ENCODE measurements at places on chromosomes 13 and 19.

- H3K27me3 ChIP-seq: peaks cover 2% of the 10 kb centered on the region
- H3K36me3 ChIP-seq: no peaks in the 10 kb centered on the region
- DNase-seq: no peak
- no peak overlapping the region for H3K4me3 ChIP-seq
- H3K4me1 ChIP-seq: no peaks in the 10 kb centered on the region
- no peak overlapping the region for H3K27ac ChIP-seq
Observed at GRCh38 chr13:100798739-100799361, 124.3 kb upstream of the TMTC4 start.

GRCh38 chr19:23075031-23075733 is 41.6 kb upstream of the ZNF730 start:
- H3K4me3 ChIP-seq: no peak overlapping the region
- no peak for DNase-seq

GRCh38 chr13:87120476-87120875 is 550.7 kb upstream of the SLITRK5 start:
- no peaks in the 10 kb centered on the region for H3K27me3 ChIP-seq
- no peak overlapping the region for H3K4me3 ChIP-seq
- H3K4me1 ChIP-seq: no peaks in the 10 kb centered on the region
- H3K27ac ChIP-seq: no peak overlapping the region

DNA sequence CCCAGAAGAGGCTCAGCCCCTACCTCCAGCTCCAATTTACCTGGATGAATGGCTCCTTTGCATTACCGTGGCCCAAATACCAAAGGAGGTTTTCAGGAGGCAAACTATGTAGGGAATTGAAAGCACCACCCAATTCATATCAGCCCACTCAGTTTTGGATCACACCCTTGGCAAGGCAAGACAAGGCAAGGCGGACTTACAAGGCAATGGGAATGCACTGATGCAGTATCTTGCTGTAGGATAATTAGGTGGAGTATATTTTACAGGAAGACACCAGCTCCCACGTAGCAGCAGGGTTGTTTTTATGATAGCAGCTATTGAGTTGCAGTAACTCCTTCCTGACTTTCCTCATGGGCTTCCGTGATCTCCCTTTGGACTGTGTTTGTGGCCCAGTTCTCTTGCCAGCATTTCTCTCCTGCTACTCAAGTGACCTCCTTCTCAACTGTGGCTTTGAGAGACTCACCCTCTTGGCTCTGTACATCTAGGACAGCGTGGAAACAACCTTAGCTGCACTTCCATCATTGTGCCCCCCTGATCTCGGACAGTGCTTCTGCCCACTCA is 935.9 kb downstream of the EFNB2 start:
- H3K27me3 ChIP-seq: no peaks in the 10 kb centered on the region
- no peaks in the 10 kb centered on the region for H3K4me1 ChIP-seq
- no peak overlapping the region for H3K4me3 ChIP-seq
- H3K27ac ChIP-seq: no peak overlapping the region

DNA sequence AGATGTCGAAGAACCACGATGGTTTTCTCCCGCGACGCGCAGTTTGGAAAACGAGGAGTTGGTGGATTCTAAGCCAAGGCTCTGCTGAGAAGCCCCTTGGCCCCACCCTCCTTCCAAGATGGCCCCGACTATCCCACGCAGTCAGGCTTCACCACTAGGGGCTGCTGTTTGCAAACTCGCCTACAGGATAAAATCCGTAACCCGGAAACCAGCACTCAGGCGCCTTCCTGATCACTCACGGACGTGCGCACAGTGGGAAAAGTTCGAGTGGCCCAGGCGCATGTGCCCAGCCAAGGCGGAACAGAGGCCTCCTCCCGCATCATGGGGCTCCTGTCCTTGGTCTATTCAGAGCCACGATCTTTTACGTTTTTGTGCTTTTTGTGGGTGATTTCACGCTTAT is 19.2 kb upstream of the UQCR11 start:
- peak; percentile 35 for DNase-seq
- peaks cover 4% of the 10 kb centered on the region for H3K36me3 ChIP-seq
- H3K27ac ChIP-seq: no peak overlapping the region
- H3K4me3 ChIP-seq: no peak overlapping the region

GRCh38 chr19:48175578-48175977 is 5.1 kb downstream of the ZSWIM9 start:
- DNase-seq: no peak
- peaks cover 6% of the 10 kb centered on the region for H3K4me1 ChIP-seq
- H3K4me3 ChIP-seq: no peak overlapping the region
- no peaks in the 10 kb centered on the region for H3K27me3 ChIP-seq
- peaks cover 4% of the 10 kb centered on the region for H3K36me3 ChIP-seq

DNA sequence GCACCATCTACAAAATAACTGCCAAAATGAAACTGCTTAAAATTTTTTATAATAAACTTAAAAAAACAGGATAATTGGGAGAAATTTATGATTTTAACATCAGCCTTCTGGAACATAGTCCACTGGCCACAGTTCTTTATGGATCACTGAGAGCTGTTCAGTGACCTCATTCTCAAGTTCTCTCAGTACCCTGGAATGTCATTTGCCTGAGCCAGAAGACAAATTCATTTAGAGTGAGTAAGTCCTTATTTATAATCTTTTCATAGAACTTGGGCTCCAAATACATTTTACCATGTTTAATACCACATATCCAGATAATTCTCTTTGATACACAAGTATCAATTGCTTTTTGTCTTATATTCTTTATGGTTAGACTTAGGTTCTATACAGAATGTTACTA is 87.6 kb downstream of the CAB39L start:
- no peak for DNase-seq
- H3K4me3 ChIP-seq: no peak overlapping the region
- no peak overlapping the region for H3K27ac ChIP-seq
- H3K4me1 ChIP-seq: no peaks in the 10 kb centered on the region

- peaks cover 2% of the 10 kb centered on the region for H3K4me1 ChIP-seq
- H3K36me3 ChIP-seq: no peaks in the 10 kb centered on the region
- no peak overlapping the region for H3K4me3 ChIP-seq
- H3K27me3 ChIP-seq: peaks cover 36% of the 10 kb centered on the region
- no peak for DNase-seq
- no peak overlapping the region for H3K27ac ChIP-seq
Observed at GRCh38 chr19:44725251-44725650, 23.3 kb upstream of the BCL3 start.

DNA sequence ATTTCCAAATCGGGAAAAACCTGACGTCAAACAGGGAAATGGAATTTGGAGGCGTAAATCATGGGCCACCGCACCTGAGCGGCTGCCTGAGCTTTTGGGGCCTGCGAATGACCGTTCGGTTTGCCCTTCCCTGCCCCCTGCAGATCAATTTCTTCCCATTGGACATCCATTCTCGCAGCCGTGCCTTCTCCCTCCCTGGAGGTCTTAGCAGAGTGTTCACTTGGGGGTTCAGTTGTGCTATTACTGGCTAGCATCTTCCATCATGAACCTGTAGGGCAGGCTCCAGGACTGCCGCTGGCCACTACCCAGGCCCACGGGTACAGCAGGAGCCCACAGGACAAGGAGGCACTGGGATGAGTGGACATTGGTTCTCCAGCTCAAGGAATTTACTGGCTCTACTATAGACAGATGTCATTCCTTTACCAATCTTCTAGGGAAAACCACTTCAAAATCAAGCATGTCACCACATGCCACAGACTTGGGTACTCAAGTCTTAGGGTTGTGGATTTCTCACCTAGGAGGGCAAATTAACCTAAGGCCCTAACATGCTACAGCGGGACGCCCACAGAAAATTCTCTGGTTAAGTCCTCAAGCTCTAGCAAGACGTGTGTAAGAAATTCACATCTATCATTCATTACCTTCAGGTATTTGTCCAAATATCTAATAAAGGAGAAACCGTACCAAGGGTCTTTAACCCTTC is 75.5 kb downstream of the COL4A1 start:
- H3K4me3 ChIP-seq: no peak overlapping the region
- H3K4me1 ChIP-seq: no peaks in the 10 kb centered on the region
- no peaks in the 10 kb centered on the region for H3K36me3 ChIP-seq
- no peak overlapping the region for H3K27ac ChIP-seq
- peaks cover 2% of the 10 kb centered on the region for H3K27me3 ChIP-seq

GRCh38 chr13:96844195-96844594 is 150.1 kb downstream of the OXGR1 start:
- DNase-seq: no peak
- no peak overlapping the region for H3K27ac ChIP-seq
- H3K4me3 ChIP-seq: no peak overlapping the region
- H3K36me3 ChIP-seq: no peaks in the 10 kb centered on the region
- no peaks in the 10 kb centered on the region for H3K4me1 ChIP-seq

DNA sequence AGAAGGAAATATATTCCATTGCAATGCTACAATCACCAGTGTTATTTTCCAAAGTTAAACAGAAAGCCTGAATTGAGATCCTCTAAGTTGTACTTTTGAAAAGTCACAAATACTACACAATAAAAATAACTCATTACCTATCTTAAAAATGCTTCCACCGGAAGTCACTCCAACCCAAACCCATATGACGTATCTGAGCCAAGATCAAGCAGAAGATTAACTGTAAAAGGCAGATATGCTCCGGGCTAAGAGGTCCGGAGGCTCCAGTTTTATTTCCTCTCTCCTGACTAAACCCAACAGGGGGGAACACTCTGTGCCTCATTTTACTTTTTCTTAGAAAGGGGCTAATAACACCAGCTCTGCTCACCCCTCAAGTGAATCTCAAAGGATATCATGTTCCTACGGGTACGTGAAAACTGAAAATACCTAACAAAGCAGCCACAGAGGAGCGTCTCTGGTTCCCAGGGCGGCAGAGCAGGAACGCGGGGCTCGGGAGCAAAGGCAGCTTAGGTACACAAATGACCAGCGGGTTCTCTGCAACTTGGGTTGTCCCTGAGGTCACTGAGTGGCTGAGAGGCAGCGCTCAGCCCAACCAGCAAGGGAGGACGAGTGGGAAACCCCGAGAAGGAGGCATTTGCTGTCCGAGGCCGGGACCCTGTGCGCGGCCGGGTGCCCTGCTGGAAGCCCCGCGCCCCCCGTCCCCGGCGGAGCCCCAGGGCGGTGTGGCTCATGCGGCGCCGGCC is 750 bp downstream of the RAB20 start:
- H3K27ac ChIP-seq: peak overlapping the region; percentile 45
- no peaks in the 10 kb centered on the region for H3K36me3 ChIP-seq
- H3K4me3 ChIP-seq: peak overlapping the region; percentile 74

DNA sequence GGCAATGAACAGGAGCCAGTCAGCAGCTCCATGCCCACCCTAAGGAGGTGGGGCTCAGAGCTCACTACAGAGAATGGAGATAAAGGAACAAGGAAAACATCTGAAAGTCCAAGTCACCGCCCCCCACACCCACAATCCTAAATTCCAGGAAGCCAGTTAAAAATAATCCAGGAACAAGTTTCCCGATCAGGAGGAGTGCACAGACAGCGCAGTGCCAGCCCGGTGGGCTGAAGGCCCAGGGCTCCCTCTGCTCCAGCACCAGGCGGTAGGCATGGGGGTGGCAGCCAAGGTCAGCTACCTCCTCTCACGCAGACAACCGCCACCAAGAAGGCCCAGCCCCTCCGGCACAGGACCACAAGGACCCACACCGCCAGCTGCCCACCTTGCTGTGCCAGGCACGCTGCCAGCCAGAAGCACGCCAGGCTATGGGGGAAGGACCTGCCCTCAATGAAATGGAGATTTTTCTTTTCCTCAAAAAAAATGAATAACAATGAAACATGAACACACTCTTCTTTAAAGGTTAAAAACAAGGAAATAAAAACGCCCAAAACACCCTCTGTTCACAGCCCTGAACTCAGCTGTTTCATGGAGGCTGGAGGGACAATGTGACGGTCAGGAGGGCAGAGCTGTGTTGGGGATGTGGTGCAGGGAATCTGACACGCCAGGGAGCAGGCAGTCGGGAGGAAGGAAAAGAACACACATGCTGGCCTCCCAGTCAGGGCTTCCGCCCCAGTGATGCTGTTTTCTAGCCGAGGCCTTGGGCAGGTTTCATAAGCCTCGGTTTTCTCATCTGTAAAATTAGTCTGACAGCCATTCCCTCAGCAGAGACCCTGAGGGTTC is 11.0 kb downstream of the STK24 start:
- H3K36me3 ChIP-seq: no peaks in the 10 kb centered on the region
- peak overlapping the region; percentile 81 for H3K27ac ChIP-seq
- H3K4me1 ChIP-seq: peaks cover 85% of the 10 kb centered on the region
- no peak overlapping the region for H3K4me3 ChIP-seq

DNA sequence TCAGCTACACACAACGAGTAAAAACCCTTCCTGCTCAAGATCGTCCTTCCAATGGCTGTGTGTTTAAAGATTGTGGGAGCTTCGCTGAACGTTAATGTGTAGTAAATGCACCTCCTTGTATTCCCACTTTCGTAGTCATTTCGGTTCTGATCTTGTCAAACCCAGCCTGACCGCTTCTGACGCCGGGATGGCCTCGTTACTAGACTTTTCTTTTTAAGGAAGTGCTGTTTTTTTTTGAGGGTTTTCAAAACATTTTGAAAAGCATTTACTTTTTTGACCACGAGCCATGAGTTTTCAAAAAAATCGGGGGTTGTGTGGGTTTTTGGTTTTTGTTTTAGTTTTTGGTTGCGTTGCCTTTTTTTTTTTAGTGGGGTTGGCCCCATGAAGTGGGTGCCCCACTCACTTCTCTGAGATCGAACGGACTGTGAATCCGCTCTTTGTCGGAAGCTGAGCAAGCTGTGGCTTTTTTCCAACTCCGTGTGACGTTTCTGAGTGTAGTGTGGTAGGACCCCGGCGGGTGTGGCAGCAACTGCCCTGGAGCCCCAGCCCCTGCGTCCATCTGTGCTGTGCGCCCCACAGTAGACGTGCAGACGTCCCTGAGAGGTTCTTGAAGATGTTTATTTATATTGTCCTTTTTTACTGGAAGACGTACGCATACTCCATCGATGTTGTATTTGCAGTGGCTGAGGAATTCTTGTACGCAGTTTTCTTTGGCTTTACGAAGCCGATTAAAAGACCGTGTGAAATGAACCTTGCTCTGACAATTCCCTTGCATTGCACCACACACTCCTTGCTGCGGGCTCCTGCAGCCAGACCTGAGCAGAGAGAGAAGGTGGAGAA is 2.7 kb upstream of the FAM174C start:
- peak overlapping the region; percentile 9 for H3K27ac ChIP-seq
- H3K27me3 ChIP-seq: no peaks in the 10 kb centered on the region
- no peak overlapping the region for H3K4me3 ChIP-seq
- peaks cover 87% of the 10 kb centered on the region for H3K4me1 ChIP-seq
- H3K36me3 ChIP-seq: peaks cover 21% of the 10 kb centered on the region
- DNase-seq: no peak

DNA sequence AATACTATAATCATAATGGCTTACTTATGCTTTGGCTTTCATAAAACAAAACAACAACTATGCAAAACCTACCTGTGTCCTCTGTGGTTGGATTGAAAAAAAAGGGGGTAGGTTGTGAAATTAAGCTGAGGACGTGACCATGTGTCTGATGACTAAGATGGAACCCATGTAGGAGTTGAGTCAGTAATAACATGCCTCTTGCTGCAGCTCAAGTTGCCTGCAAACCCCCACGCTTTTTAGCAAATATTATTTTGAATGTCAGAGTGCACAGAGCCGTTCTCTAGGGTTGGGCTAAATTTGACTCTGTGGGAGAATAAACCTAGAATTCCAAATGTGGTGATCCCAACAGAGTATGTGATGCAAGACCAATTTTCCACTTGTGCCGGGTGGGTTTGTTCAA is 209.3 kb downstream of the KCNRG start:
- DNase-seq: no peak
- H3K4me1 ChIP-seq: no peaks in the 10 kb centered on the region
- H3K36me3 ChIP-seq: no peaks in the 10 kb centered on the region
